Fibroblast of skin of abdomen (primary cell): ENCODE measurements at places on chromosomes 5 and 9.

DNA sequence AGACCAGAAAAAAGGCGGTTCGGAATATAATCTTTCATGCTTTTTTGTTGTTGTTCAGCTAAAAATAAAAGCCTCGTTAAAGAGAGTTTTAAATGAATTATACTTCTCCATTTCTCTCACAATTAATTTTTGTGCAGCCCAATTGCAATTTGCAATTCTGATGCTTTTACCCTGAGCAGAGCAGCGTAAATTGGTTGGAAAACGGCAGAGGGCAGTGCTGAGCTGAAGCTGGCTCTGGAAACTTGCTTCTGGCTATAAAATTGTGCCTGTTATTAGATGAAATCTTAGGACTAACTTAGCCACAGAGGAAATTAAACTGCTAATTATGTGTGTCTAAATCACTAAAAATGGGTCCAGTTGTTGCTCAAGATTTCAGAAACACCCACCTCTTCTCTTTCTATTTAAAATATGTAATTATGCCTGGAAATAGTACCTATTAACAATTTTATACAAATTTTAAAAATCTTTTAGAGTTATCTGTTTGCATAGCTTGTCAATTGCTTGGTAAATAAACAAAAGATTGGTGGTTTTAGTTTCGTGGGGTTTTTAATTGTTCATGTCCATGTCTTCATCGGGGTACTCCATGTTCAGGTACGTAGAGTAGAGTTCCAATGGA lies 441.8 kb upstream of the TLE4 start:
- peak; percentile 63 for DNase-seq

DNA sequence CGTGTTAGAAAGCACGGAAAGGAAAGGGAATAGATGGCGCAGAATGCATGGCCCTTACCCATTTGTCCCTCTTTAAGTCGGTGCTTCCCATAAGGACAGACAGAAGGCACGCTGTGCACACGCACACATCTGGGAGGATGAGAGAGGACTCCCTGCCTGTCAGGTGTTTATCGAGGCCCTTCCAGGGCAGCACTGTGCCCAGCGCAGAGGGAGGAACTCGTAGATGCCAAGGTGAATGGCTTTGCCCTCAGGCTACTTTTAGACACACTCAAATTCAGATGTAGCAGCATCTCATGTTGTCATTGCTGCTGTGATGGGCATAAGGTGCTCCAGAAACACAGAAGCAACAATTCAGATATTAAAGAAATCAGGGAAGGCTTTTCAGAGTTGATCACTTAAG lies 70.2 kb upstream of the CTSL start:
- DNase-seq, result no peak

- no peak for DNase-seq
Measured at GRCh38 chr5:100838048-100838473, 65.0 kb downstream of the ST8SIA4 start.

DNA sequence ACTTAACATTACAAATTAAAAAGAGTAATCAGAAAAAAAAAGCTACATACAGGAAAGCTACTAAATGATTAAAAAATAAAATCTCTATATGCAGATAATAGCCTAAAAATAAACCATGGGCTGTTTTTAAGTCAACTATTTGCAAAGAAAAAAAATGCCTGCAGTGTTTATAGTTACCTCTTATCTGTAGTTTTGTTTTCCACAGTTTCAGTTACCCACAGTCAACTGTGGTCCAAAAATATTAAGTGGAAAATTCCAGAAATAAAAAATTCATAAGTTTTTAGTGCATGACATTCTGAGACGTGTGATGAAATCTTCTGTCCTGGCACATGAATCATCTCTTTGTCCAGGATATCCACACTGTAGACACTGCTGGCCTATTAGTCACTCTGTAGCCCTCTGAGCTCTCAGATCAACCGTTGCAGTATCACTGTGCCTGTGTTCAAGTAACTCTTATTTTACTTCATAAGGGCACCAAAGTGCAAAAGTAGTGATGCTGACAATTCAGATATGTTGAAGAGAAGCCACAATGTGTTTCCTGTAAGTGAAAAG lies 59.2 kb downstream of the PRELID2 start:
- DNase-seq, result peak; percentile 86

DNA sequence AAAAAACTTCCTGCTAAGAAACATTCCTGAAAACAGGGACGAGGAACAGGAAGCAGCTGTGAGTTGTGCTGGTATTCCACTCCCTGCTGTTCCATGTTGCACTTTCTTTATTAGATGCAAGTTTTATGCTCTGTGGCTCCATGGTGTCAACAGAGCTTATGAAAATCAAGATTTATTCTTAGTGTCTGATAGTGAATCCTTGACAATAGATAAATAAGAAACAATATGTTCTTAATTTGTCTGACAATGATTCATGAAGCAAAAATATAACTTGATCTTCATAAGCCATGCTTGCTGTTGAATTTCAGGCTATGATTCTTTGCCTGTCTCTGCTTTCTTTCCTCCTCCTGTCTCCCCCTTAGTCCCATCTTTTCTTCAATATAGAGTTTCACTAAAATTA lies 119.6 kb downstream of the DROSHA start:
- DNase-seq, result peak; percentile 84

DNA sequence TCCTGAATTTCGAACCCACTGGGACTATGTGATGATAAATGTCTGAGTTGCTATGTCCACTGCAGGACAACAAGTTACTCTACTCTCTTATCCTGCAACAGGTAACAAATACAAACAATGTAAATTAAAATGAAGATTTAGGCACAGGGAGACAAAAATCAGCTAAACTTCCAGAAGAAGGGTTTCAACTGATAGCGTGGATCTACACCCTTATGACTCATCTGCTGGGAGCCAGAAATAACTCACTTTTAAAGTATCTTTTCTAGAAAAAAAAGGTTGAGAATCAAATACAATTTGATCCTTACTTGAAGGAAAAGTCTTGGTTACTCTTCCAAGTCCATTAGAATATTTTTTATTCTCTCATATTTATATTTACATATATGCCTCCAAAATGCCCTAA lies 21.4 kb downstream of the PJA2 start:
- no peak for DNase-seq

DNA sequence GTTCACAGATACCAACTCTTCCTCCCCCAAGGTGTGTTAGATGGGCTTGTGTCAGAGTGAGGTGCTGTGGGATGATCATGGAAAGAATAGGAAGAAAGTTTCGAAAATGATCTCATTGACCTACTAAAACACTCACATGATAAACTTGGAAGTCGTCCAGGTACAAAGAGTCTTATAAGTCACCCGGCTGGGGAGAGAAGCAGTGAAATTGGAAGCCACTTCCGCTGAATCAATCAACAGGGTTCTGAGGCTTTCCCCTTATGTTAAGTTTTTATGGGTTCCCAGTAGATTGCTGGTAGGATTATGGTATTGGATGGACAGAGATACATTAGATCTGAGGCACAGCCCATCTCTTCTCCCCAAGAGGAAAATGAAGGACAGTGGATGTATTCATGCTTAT lies 218.8 kb upstream of the MSX2 start:
- DNase-seq, result peak; percentile 28

GRCh38 chr5:41414598-41414997 lies 95.8 kb downstream of the PLCXD3 start:
- peak; percentile 88 for DNase-seq

DNA sequence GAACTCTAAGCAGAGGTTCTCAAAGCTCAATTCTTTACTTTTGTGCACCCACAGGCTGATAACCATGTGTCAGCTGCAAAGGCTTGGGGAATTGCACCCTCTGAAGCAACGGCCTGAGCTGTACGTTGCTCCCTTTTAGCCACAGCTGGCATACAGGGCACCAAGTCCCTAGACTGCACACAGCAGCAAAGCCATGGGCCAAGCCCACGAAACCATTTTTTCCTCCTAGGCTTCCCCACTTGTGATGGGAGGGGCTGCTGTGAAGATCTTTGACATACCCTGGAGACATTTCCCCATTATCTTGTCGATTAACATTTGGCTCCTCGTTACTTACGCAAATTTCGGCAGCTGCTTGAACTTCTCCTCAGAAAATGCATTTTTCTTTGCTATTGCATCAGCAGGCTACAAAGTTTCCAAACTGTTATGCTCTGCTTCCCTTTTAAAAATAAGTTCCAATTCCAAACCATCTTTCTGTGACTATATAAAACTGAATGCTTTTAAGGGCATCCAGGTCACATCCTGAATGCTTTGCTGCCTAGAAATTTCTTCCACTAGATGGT lies 23.0 kb downstream of the KIAA0825 start:
- no peak for DNase-seq

- DNase-seq, result peak; percentile 28
Measured at GRCh38 chr5:33641744-33642505, 201.2 kb downstream of the TARS1 start.

GRCh38 chr9:137798901-137799629 lies 78.5 kb upstream of the CACNA1B start:
- no peak for DNase-seq
